Hematopoietic multipotent progenitor cell treated with erythropoietin and hydrocortisone succinate and interleukin-3 and kit ligand, for 15 days (in vitro differentiated cells): ENCODE measurements at places on chromosomes 1 and 21.

DNA sequence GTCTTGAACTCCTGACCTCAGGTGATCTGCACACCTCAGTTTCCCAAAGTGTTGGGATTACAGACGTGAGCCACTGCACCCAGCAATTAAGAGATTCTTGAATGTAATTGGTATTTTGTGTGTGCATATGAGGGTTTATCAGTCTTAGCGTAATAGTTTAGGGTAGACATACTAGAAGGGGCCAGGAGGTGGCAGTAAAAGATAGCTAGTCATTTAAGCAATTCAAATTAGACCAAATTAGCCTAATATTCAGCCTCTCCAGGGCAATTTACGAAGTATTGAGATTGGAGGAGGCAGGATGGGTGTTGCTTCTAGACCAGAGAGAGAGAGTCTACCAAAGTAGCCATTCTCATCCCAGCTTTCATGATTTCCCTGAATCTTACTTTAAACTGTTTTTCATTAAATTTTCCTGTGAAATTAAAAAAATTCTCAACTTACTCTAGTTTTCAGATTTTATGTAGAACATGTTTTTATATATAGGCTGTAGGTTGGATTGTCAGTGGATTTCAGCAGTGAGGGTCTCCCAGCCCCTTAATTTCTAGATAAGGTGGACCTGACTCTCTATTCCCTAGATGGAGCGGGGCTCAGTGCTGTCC, 119.7 kb downstream of the HHAT start:
- peak; percentile 6 for DNase-seq

DNA sequence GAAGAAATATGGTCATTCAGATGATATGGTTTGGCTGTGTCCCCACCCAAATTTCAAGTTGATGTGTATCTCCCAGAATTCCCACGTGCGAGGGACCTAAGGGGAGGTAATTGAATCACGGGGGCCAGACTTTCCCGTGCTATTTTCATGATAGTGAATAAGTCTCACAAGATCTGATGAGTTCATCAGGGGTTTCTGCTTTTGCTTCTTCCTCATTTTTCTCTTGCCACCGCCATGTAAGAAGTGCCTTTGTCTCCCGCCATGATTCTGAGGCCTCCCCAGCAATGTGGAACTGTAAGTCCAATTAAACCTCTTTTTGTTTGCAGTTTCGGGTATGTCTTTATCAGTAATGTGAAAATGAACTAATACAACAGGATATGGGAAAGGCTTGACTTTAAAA, 1.4 kb upstream of the DPM3 start:
- no peak for DNase-seq

- DNase-seq = no peak
Observed at GRCh38 chr21:44756423-44757185, 45.0 kb downstream of the UBE2G2 start.

DNA sequence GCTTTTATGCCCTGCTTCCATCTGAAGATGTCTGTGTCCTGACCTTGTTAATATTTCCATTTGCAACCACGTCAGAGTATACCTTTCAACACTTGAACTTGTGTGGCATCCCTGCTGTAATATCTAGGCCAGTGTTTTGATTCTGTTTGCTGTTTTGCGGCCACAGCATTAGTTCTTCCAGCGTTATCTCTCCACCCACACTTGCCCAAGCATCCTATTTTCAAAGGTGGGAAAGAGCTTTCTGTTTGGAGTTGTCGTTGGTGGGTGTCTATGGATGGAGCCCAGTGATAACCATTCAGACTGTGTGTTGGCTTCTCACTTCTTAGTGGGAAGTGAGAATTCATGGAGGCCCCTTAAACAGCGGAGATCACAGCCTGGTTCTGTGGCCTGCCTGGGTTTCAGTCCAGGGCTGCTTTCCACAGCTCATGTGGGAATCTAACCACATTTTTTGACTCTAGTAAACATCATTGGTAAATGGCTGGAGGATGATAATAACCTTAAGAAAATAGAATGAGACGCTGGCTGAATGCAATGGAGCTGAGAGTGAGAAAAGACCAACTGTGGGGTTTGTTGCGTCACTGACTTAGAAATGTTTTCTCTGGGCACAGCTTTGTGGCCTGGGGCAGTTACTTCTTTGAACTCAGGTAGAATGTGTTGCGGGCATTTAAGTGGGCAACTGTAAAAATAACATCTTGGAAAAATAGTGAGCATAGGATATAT, 7.6 kb downstream of the TENT5C start:
- DNase-seq = peak; percentile 75

DNA sequence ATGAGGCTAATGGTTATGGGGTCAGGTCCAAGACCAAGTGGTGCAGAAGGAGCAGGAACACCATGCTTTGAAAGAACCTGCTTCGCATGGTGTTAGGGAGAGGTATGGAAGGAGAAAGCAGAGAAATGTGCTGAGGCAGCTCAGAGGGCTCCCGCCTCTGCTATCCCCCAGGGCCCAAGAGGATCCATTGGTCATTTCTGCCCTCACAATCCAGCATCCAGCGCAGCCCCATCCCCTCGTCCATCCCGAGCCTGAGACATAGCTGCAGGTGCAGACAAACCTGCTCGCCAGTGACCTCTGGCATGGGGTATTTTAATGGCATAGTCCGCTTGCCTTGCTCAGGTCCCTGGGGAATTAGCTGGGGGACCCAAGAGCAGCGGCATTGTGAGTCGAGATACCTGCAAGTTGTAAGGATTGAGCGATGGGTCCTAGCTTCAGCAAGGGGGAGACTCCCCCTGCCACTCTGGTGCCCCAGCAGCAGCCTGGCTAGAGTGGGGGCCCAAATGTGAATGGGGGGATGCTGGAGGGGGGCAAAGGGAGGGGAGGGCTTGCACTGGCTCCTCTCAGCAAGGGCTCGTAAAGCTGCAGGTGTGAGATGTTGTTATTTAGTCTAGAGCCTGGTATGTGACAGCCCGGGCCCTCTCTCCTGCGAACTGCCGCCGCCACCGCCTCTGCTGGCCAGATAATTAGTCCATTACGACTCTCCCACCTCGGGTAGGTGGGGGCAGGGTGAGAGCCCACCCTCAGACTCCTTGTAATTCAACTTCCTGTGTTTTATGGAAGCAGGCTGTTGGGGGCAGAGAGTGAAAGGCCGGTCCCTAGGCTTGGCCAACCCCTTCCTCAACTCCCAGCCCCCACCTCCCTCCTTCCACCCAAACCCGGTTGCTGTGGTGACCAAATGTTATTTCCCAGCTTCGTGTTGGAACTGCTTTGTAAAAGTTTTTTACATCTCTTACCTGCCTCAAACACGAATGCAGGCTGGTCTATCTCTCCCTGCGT, 118.8 kb downstream of the RNF220 start:
- DNase-seq = no peak

GRCh38 chr1:12556368-12556930, 61.6 kb downstream of the DHRS3 start:
- no peak for DNase-seq

GRCh38 chr1:201739492-201740085, 89.4 kb upstream of the IPO9 start:
- no peak for DNase-seq

DNA sequence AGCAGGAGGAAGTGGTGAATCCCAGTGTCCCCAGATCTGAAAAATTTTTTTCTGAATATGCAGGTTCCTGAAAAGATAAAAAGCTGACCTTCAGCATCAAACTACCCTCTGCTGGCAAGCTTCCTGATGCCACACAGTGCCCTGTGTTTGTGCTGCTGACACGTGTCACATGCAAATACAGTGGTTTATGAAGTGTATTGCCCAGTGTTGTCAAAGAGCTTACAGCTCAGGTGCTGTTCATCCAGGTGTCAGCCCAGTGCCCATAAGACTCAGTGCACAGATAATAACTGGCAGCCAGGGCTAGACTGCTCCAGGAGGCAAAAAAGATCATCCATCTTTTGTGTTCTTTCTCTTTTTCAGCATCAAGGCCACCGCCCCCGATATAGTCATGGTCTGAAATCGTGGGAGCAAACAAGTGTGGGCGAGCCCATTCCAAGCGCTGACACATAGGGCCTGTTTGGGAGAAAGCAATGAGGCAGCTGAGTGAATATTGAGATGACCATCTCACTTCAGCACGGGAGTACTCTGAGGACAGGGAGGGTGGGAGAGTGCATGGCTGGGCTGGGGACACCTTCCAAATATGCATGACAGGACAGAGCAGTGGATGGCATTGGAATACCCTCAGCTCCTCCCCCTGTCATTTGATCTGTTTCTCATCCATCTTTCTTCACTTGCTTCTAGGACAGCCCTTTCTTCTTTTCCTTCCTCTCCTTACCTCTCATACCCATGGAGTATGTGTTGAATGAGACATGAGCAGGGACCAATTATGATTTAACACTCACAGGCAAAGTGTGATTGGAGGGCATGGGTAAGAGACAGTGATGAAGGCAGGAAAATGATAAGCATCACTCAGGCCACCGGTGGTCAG, 6.4 kb upstream of the KCNK1 start:
- no peak for DNase-seq

DNA sequence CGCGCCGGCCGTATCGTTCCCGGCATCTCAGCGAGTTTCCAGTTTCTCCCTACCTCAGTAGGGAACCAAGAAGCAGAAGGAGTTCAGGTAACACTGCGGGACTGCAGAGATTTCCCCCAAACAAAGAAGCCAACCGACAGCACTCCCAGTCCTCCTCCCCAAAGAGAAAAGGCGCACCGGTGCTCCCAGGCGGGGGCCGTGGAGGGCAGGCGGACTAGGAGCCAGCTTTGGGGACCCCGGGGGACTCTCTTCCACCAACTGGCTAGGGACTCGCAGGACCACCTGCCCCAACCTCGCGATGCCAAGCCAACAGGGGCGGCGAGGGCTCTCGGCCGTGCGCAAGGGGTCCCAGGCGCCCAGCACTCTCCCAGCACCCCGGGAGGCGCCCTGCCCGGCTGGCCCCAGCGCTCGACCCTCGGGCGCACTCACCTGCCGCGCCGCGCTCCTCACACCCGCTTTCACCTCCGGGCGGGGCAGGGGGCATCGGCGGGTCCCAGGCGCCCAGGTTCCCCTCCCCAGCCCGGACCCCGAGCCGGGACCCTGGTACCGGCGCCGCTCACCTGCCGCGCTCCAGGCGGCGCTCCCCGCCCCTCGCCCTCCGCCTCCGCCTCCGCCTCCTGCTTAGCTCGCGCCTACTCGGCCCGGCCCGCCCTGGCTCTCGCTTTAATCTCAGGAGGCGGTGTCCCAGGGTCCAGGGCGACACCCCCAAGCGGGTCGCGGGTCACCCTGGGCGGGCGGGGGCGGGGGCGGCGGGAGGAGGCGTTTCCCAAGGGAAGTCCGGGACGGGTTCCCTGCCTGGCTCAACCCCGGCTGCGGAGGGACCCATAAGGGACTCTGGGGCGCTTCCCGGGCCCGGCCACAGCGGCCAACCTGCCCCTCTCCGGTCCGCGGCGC, at the start of gene TMPRSS2:
TSS of gene TMPRSS2 (minus strand) at position 638 of the 894 bp plus-strand sequence. CDS start 10,025 bp downstream, outside the sequence.
- no peak for DNase-seq

- DNase-seq = no peak
Observed at GRCh38 chr1:209845408-209845725, 17.6 kb downstream of the UTP25 start.

GRCh38 chr1:155037043-155037442, 3.4 kb downstream of the DCST1 start:
- no peak for DNase-seq

GRCh38 chr1:62228883-62229187, 34.2 kb downstream of the L1TD1 start:
- DNase-seq = no peak

- DNase-seq = no peak
Observed at GRCh38 chr1:184945678-184946412, 28.5 kb downstream of the NIBAN1 start.

- no peak for DNase-seq
Observed at GRCh38 chr1:50936321-50936720, 23.7 kb downstream of the FAF1 start.

GRCh38 chr1:218886101-218886871, 287.4 kb upstream of the LYPLAL1 start:
- DNase-seq = no peak

DNA sequence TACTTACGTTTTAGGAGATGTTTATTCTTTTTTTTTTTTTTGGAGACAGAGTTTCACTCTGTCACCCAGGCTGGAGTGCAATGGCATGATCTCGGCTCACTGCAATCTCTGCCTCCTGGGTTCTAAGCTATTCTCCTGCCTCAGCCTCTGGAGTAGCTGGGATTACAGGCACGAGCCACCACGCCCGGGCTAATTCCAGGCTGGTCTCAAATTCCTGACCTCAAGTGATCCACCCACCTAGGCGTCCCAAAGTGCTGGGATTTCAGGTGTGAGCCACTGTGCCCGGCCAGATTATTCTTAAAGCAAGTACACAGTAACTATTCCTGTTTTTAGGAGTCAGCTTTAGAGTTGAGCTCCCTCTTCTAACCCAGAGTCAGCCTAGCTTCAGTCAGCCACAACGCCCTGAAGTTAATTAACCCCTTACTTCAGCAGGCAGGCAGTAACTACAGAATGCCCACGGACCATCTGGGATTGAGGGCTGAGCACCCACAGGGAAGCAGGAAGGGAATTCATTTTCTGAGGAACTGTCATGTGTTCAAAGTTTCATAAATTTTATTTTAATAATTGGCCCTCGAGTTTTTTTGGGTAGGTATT, 5.3 kb upstream of the ID3 start:
- no peak for DNase-seq

GRCh38 chr1:59261537-59261936, 35.4 kb upstream of the FGGY start:
- DNase-seq = no peak

DNA sequence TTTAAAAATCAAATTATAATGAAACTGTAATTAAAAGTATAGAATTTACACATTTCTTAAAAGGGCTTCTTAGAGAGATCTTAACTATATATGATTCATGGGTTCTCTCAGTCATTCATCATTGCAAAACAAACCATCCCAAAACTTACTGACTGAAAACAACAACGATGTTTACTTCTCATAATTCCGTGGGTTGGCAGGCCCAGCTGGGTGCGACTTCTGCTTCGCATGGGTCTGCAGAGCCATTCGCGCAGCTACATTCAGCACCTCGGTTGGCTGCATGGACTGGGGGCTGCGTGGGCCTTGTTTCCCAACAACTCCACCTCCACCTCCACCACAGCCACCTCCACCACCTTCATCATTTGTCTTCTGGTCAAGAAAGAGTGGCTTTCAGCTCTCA, 4.0 kb downstream of the SLAMF8 start:
- DNase-seq = no peak

- DNase-seq = no peak
Observed at GRCh38 chr1:226494092-226494609, 54.4 kb upstream of the STUM start.

- no peak for DNase-seq
Observed at GRCh38 chr1:197041486-197042353, 25.3 kb downstream of the F13B start.

DNA sequence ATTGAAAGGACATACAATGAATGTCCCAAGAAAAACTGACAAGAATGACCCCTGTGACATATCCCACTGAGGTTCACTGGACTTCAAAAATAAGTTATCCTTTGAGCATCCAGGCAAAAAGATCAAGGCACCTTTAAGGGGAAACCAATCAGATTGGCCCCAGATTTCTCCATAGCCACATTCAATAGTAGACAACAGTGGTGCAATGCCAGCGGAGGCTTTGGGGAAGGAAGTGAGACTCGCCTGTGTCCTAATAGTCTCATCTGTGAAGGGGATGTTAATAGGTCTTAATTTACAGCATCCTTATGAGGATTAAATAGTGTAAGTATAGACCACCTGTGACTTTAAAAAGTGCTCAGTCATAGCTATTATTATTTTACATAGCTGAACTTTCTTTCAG, 21.5 kb downstream of the RPL5 start:
- DNase-seq = no peak
